ENCODE measurements at places on chromosomes 12 and 14.

GRCh38 chr14:72722201-72722785 is 171.6 kb downstream of the DPF3 start:
- no peak for DNase-seq

GRCh38 chr12:124436366-124436765 is 131.0 kb downstream of the NCOR2 start:
- no peak for DNase-seq

- no peak for DNase-seq
Observed at GRCh38 chr14:64680714-64681065, 23.5 kb upstream of the PLEKHG3 start.

GRCh38 chr12:99984271-99985128 is at the start of gene ANKS1B:
ANKS1B (minus strand) TSS chr12:99984936; CDS start chr12:99984237, 699 bp downstream.
- DNase-seq: no peak

DNA sequence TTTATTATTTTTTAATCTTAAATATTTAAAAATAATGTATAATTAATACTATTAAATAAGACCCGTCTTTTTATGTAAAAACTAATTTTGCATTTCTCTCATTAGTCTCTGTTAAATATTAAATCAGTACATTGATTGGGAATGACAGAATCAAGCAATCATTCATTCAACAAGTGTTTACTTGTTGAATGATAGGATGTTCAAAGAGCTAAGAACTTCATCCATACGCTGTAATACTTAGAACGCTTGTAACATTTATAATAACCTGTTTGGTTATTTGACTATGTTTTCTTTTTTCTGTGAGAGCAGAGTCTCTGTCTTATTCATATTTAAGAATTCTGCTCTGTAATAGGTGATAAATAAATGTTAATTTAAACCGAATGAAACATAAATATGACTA is 2.9 kb upstream of the BATF start:
- DNase-seq: no peak

GRCh38 chr12:6292606-6293005 is 17.9 kb upstream of the PLEKHG6 start:
- no peak for DNase-seq

GRCh38 chr14:32075672-32076277 is 1.3 kb upstream of the ARHGAP5 start:
- DNase-seq: no peak

- DNase-seq: no peak
Observed at GRCh38 chr12:3213188-3213587, 136.0 kb downstream of the TSPAN9 start.

DNA sequence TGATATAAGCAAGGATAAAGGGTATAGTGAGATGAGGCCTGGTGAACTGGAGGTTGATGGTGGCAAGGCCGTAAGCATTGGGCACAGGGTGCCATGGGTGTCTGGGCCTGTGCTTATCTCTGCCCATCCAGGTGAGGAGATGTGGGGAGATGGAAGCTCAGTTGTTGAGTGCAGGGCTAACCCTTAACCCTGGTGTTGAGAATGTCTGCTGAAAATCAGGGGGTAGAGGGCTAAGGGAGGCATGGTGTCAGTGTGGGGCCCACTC is 86.1 kb downstream of the SYNE2 start:
- DNase-seq: no peak

DNA sequence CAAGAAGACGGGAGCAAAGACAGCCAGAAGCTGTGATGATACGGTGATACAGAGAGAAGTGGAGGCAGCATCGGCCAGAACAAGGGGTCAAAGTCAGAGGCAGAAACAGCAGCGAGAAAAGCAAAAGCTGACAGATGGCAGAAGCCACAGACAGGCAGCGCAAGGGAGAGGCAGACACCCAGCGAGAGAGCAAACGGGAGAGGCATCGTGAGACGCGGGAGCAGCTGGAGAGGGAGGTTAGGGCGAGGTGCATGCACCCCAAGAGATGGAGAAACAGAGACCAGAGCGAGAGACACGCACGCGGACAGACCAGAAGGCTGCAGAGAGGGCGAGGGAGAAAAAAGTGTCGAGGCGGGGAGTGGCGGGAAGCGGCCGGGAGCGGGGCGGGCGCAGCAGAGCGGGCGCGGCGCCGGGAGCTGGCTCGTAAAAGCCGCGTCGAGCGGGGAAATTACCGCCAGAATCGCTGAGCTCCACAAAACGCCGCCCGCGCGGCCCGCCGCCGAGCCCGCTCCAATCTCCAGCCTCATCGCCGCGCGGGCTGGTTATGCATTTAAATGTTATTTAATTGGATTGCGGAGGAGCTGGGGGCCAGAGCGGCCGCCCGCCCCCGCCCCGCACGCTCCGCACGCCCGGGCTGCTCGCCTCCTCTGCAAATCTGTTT is 15.6 kb downstream of the SMUG1 start:
- no peak for DNase-seq

DNA sequence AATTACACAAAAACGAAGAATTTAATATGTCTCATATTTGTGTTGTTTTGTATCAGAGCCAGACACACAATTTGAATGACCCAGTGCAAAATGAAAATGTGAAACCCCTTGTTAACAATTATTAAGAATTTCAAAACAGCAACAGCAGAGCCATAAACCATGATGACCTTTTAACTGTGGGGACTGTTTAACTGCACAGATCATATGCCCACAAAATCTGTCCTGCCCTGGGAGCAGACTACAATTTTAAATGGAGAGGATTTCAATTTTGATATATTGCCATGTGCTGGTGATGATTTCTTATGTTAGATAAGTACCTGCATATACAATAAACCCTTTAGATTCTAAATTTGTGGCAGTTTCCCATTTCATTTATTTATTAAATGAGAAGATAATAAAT is 455.5 kb upstream of the MGAT4C start:
- DNase-seq: no peak

DNA sequence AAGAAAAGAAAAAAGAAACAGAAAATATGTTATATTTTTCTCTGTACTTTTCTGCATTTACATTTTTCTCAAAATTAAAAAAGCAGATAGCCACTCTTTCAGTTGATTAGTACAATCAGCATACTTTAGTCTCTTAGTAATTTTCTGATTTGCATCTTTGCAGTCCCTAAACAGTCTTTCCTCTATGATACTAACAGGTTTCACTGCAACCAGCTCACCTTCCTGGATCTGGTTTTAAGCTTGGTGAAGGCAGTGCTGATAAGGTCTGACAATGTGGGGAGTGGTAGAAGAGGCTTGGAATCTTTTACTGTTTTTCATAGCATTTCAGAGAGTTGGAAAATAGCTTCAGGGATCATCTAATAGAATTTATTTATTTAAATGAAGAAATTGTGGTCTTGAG is 457.6 kb downstream of the ZFP36L1 start:
- no peak for DNase-seq

- no peak for DNase-seq
Observed at GRCh38 chr12:76546889-76547288, 12.7 kb downstream of the OSBPL8 start.

- no peak for DNase-seq
Observed at GRCh38 chr14:92519246-92520101, 5.9 kb downstream of the RIN3 start.

GRCh38 chr12:125381373-125381772 is 316.1 kb downstream of the AACS start:
- DNase-seq: no peak

- DNase-seq: no peak
Observed at GRCh38 chr14:22003461-22003860, 329.8 kb upstream of the OR4E1 start.

DNA sequence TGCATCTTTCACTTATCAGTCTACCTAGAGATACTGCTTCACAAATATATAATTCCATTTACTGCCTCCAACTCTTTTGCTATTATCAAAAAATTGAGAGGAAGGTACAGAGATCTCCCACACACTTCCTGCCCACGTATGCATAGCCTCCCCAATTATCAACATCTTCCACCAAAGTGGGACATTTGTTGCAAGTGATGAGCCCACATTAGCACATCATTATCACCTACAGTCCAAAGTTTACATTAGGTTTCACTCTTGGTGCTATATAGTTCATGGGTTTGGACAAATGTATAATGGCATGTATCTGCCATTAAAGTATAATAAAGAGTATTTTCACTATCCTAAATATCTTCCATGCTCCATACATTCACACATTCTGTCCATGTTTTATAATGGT is 66.3 kb downstream of the SLC2A13 start:
- no peak for DNase-seq

- DNase-seq: no peak
Observed at GRCh38 chr14:100018482-100018881, 46.7 kb upstream of the EVL start.

GRCh38 chr12:40184493-40185302 is 40.1 kb upstream of the LRRK2 start:
- no peak for DNase-seq

DNA sequence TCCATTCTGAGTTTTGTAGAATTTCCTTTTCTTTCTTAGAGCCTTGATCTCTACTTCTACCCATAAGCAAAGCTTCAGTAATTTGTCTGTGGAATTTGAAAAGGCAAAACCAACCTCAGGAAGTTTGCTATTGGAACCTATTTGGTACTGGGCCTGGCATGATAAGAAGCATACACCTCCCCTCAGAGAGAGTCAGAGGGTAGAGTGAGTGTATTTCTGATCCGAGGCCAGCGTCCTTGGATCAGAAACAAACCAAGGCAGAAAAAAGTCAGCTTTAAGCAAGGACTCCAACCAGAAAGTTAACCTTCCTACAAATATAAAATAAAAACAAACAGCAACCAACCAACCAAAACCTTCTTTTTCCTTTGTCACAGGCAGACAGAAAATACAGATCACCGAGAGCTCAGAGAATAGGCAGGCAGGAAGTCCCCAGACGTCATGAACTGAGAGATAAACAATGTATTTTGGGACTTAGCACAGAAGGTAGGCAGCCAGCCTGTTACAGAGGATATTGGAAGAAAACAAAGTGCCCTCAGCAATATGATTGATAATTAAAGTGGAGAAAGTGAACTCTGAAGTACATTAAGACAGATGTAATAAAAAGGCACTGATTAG is 141.5 kb downstream of the NEDD1 start:
- DNase-seq: no peak

DNA sequence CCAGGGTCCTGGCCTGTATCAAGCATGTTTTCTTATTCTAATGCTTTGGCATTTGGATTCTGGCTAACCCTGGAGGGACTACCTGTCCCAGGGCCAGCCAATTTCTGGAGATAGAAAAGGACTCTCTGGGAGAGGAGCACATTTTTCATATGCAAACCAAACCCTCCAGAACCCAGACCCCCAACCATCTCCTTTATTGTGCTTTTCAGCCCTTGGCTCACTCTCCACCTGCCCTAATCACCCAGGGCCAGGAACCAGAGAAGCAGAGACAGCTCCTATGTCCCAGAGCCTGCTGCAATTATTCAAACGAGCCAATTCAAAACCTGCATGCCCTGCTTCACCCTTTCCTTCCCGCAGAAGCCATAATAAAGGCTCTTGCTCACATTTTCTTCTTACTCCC is 23.8 kb downstream of the HSPB8 start:
- DNase-seq: no peak

- DNase-seq: no peak
Observed at GRCh38 chr12:121649322-121649721, 20.1 kb downstream of the MORN3 start.

GRCh38 chr14:70448633-70449340 is 3.2 kb upstream of the ADAM21 start:
- no peak for DNase-seq

DNA sequence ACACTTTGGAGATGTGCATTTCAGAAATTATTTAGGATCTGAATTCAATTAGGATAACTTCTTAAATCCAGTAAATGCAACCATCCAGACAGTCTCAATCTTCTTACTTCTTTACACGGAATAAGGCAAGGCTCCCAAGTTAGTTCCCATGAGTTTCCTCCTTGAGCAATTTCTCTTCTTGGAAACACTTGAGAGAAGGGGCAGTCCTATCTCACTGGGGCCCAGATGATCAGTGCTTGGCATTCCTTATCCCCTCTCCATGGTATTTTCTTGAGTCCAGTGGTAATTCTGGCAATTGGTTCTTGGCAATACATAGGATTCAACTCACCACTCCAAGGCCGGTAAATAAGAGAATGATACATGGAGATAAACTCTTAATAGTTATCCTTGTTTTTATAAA is 87.1 kb upstream of the PTHLH start:
- no peak for DNase-seq

GRCh38 chr14:40053416-40053815 is 621.2 kb upstream of the FBXO33 start:
- DNase-seq: no peak

GRCh38 chr12:88576866-88577265 is 3.4 kb downstream of the KITLG start:
- DNase-seq: no peak

DNA sequence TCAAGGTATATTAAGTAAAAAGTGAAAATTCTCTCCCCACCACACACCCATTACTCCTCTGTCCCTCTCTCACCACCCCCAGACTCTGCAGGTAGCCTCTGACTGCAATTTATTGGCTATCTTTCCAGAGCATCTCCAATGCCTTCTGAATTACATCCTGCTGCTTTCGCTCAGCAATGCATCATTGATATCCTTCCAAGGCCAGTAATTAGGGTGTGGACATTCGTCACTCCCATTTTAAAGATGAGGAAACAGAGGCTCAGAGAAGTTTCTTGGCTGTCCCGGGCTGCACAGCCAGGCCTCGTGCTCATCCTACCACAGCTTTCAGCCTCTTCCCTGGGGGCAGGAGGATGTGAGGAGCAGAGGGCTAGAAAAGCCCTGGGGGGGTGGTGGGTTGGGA is 23.6 kb upstream of the PGF start:
- no peak for DNase-seq
